ENCODE measurements at places on chromosomes 12 and 14. TPM values are rescaled to one million over a fixed set of nuclear protein-coding genes. Genes with fewer than 3 reads are reported as not detected.

The TAS2R43 gene
- 0.48 TPM for total RNA-seq

DNA sequence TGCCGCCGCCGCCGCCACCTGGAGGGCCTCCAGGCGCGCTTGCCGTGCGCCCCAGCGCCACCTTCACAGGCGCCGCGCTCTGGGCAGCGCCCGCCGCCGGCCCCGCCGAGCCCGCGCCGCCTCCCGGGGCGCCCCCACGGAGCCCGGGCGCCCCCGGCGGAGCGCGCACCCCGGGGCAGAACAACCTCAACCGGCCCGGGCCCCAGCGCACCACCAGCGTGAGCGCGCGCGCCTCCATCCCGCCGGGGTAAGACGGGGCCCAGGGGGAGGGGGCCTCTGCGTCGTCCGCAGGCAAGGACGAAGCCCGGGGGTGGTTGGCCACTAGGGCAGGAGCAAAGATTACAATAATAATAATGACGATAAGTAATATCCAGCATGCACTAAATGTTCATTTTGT lies 21.3 kb downstream of the DTX1 start:
- no peak for DNase-seq

The LRP6 gene
- total RNA-seq = 62.4 TPM

- DNase-seq = no peak
Observed at GRCh38 chr12:94175763-94176668, 27.6 kb downstream of the PLXNC1 start.

- no peak for DNase-seq
Observed at GRCh38 chr12:32076941-32077340, 29.7 kb upstream of the BICD1 start.

Data from H9 (cell line).